Activated CD8-positive, alpha-beta T cell treated with anti-CD3 and anti-CD28 coated beads, Interleukin-2, amount 10 ng/mL, durations not matched to agents 7 days and 5 days (primary cell): ENCODE measurements at places on chromosomes 3 and 15.

GRCh38 chr3:116029266-116029665 is 406.0 kb downstream of the GAP43 start:
- DNase-seq, result no peak

- DNase-seq, result peak; percentile 40
Observed at GRCh38 chr3:129606636-129607390, at the start of gene PLXND1. Gene PLXND1 (minus strand): TSS chr3:129606676. CDS start chr3:129606639, 37 bp downstream.

DNA sequence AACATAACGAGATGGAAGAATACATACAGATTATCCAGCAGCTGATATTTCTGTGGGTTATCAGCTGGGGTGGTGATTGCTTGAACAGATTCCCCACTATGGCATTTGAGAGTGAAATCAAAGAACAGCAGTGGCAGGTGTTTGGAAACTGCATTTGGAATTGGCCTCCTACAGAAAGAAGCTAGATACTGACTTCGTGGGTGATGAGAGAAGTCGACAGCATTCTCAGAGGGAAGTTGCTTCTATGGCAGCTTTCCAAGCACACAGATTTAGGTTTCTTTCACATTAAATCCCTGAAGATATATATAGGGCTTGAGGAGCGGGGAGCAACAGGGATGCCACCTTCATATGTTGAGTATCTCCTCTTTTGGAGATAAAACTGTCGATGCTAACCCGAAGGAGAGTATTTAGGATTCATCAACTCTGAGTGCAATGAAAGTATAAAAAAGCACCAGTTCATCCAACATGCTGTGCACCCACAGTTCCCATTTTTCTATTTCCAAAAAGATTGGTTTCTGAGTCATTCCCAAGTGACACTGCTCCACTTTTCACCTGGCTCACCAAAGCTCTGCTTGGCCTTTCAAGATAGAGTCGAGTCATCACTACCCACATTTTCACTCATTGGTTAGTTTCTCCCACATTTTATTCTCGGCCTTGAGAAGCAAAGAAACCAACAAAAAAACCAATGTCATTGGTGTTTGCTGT is 579.8 kb upstream of the SUCLG2 start:
- DNase-seq, result no peak

DNA sequence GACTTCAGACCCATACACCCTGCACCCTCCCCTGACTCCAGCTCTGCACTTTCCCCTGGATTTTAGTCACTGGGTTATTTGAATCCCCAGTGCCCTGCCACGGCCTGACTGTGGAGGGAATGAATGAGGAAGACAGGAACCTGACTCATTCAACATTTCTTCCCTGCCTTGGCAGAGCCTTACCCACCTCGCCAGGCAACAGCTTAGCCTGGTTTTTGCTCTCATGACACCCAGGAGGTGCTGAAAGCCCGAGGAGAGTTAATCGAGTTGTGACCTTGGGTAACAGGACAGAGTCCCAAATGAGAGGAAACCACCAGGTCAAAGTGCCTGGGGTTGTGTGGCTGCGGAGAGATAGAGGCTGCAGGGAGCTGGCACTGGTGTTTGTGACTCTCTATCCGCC is 128.3 kb downstream of the SMAD6 start:
- DNase-seq, result no peak

GRCh38 chr15:61088675-61089074 is 140.4 kb downstream of the RORA start:
- no peak for DNase-seq

DNA sequence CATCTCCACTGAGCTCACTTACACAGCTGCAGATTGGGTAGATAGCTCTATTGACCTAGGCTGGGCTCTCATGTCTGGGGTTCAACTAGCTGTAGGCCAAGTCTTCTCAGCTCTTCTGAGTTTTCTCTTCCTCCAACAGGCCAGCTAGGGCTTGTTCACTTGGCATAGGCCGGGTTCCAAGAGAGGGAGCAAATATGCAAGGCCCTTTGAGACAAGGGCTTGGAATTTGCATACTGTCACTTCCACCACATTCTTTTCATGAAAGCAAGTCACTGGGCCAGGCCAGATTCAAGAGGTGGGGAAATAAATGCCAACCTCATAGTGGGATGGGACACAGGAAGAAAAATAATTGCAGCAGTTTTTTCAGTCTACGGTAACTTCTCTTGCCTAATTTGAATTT is 25.2 kb downstream of the PIGB start:
- no peak for DNase-seq

DNA sequence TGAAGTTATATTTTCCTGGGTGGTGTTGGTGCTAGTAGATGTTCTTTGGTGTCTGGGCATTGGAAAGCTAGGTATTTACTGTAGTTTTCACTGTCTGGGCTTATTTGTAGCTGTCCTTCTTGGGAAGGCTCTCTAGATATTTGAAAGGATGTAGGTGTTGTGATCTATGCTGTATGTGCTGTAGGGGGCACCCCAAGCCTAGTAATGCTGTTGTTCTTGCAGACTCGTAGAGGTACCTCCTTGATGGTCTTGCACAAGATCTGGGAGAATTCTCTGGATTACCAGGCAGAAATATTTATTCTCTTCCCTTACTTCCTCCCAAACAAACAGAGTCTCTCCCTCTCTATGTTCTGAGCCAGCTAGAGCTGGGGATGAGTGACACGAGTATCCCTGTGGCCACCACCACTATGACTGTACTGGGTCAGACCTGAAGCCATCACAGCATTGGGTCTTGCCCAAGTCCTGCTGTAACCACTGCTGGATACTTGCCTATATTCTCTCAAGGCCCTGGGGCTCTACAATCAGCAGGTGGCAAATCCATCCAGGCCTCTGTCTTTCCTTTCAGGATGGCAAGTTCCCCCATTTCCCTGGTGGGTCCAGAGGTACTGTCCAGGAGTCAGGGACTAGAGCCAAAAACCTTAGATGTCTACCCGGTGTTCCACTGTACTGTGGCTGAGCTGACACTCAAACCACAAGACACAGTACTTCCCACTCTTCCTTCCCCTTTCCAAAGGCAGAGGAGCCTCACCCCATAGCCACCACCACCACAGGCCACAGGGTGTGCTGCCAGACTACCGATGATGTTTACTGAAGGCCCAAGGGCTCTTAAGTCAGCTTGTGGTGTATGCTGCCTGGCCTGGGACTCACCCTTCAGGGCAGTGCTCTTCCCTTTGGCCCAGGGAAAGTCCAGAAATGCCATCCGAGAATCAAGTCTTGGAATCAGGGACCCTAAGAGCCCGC is 195.2 kb upstream of the DPPA4 start:
- DNase-seq, result peak; percentile 63

GRCh38 chr3:65810302-65810701 is 228.4 kb downstream of the MAGI1 start:
- DNase-seq, result no peak

DNA sequence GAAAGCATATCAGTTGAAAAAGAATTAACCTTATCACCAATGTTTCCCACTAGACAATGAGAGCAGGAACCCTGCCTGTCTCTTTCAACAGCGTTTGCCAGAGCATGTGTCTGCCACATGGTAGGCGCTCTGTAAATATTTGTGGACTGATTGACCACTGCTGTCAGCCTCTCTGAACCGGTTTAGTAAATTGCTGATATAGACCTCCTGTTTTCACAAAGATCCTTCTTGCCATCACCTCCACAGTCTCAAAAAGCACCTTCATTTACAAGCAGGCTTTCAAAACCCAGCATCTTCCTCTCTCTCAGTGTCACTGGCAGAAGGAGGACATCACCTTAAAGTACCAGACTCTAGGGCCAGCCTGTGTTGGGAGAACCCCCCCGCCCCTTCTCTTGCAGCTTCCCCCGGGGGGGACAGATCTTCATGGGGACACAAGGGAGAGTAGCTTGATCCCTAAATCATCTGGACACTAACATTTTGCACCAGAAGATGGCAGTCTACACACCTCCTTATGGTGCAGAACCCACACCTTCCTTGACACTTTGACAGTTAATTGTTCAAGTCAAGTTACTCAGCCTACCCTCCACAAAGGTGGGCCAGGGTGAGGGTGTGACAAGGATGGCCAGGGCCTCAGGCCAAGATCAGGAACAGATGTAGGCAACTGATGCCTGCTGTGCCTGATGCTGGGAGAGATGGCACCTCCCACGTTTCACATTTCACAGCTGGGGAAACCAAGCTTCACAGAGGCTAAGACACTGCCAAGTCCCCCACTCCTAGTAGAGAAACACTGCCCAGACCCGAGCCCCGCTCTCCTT is 37.8 kb upstream of the USP3 start:
- DNase-seq, result peak; percentile 77
